ENCODE measurements at places on chromosomes 3 and 15.

- DNase-seq, result peak; percentile 52
Measured at GRCh38 chr3:197426121-197426566, 127.7 kb upstream of the DLG1 start.

DNA sequence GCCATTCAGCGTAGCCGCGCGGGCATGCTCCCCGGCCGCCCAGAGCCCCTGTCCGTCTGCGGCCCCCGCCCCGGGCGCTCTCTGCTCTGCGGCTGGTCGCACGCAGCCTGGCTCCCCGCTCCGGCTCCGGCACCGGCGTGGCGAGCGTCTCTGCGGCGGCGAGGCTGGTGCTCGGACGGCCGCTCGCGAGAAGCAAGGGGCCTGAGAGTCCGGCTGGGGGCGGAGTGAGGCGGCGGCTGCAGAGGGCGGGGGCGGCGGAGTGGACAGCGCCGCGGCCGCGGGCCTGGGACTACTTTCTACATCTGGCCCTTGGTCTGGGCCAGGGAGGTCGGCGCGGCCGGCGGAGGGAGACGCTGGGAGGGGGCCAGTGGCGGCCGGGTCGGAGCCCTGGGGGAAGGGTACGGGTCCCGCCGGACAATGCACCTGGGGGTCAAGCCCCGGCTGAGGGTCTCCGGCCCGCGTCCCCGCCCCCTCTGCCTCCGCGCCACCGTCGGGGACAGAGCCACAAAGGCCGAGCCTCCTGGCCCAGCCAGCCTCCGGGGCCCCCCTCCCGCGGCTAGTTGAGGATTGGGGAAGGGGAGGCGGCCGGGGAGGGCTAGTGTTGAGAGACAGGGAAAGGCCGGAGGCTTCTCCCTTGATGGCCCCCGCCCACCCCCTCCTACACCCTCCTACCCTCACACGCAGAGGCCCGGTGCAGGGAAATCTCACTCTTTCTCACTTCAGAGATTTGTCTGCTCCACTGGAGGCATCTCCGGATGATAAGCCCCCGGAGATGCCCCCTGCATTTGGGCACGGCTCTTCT lies at the start of gene PRTG:
Gene PRTG, minus strand, starts transcription at position 226 of the 802 bp plus-strand sequence. Its CDS starts 221 bp downstream, at position 5.
- DNase-seq, result peak; percentile 90

- no peak for DNase-seq
Measured at GRCh38 chr3:47536967-47537366, 23.5 kb upstream of the ELP6 start.

DNA sequence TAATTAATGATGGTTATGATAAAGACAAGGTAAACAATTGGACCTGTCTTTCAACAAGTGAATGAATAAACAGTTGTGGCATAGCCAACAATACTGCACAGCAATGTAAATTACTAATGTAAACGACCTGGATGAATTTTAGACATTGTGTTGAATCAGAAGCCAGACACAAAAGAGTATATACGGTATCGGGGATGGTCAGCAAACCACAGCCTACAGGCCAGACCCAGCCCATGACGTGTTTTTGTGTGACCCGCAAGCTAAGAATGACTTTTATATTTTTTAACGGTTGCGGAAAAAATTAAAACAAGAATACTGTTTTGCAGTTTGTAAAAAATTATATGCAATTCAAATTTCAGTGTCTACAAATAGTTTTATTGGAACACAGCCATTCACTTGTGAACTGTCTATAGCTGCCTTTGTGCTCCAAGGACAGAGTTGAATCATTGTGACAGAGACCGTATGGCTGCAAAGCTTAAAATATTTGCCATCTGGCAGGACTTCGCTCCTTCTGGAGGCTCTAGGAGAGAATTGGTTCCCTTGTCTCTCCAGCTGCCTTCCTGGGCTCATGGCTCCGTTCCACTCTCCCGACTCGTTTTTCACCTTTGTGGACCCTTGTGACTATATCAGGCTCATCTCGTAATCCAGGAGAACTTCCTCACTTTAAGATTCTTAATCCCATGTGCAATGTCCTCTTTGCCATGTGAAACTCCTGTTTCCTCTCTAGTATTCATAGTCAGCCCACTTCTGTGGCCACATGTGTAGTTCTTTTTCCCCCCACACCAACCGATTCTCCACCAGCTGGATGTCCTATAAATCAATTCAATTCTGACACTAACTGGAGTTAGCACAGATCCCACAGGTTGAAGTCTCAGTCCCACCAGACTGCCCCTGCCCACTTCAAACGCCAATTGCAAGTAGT lies 72.7 kb downstream of the CMTM8 start:
- DNase-seq, result no peak

- no peak for DNase-seq
Measured at GRCh38 chr3:196108075-196108743, 26.3 kb upstream of the TFRC start.

- DNase-seq, result peak; percentile 27
Measured at GRCh38 chr3:188223936-188224335, 70.0 kb downstream of the LPP start.

DNA sequence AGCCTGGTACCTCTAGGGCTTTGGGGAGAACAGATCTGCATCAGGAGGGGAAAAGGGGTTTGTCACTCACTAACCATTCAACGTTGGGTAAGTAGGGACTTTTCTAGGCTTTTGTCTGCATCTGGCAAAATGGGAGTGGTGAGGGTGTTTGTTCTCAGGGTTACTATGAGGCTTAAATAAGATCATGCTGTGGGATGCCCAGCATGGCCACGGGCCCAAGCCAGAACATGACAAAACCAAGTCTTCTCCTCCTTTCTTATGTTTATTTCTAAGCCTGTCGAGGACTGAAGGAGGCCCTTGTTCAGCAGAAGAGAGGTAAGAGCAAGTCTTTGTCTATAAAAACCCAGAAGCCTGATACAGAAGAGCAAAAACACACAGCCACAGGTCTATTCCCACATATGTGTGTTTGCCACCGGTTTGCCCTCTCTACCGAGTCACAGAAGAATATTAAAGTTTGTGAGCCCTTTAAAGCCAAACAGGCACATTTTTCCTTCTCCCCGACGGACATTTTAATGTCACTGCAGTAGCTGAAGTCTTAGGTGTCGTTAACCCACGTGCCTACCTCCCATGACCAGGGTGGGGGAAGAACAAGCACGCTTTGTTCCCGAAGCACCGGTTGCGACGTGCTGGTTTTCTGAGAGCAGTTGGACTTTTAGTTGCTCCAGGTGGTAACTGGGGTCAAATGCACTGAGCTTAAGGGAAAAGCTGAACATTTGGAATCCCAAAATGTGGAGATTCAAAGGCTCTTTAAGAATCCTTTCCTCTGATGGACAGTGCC lies 72.1 kb downstream of the NOX5 start:
- DNase-seq, result no peak

- no peak for DNase-seq
Measured at GRCh38 chr3:42387802-42388651, 22.4 kb downstream of the LYZL4 start.

GRCh38 chr3:151724576-151725562 lies 8.9 kb upstream of the AADACL2 start:
- no peak for DNase-seq

GRCh38 chr3:77449459-77450350 lies 409.8 kb downstream of the ROBO2 start:
- DNase-seq, result no peak

- DNase-seq, result no peak
Measured at GRCh38 chr3:123284399-123285010, 82.8 kb downstream of the SEC22A start.

GRCh38 chr3:130801473-130801872 lies 54.8 kb upstream of the PIK3R4 start:
- no peak for DNase-seq

DNA sequence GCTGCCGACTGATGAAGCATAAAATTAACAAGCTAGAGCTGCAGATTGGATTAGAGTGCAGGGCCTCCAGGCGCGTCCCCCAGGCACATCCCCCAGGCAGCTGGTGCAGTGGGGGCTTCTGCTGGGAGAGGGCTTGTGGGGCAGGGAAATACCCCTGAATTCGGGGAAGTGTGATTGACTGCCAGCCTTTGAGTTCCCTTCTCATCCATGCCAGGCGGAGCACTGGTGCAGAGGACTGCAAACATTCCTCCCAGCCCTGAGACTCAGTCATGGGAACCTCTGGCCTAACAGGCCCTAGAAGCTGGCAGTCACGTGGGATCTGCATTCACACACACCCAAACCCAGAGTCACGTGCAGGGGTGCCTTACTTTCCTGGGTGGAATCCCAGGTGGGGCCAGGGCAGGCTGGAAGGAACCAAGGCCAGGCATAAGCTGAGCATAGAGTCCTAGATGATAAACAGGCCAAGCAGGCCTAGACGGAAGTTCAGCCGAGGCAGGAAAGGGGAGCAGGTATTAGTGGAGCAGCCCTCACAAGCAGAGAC lies 46.2 kb upstream of the SEC22A start:
- no peak for DNase-seq

All from thyroid gland (tissue), 4 donors.